ENCODE measurements at places on chromosomes 2 and 18.

DNA sequence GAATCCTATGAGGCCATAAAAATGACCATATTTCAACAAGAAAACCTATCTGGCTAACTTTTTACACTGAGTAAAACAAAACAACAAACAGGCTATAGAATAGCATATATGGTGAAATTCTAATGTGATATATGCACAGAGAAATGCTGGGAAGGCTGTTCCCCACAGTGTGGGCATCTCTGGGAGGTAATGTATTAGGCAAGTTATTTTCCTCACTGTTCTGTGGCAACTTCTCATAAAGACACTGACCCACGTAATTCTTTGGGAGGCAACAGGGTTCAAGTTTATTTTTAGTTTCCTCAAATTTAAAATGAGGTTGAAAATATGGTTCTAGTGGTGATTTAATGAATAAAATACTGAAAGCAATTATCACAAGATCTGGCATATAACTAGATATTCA is 46.7 kb downstream of the RNU4ATAC start:
- DNase-seq: no peak

- DNase-seq: no peak
Observed at GRCh38 chr2:180630756-180631155, 349.6 kb upstream of the UBE2E3 start.

DNA sequence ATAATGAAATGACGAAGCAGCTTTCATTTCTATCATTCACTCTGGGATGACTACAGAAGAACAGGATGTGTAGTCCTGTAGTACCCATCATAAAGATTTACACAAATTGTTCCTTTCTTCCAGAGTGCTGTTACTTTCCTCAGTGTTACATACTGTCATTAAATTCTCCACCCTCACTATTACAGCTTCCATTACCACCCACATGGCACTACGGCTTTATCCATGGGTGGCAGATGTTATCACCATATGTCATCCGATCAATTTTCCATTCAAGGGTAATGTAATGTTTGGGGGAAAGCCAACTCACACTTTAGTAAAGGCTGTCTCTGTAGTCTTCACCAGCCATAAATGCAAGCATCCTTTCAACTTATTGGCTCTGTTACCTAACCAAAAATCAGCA is 7.1 kb upstream of the CSRNP3 start:
- no peak for DNase-seq

- DNase-seq: no peak
Observed at GRCh38 chr2:206736935-206737334, 18.7 kb upstream of the DYTN start.

DNA sequence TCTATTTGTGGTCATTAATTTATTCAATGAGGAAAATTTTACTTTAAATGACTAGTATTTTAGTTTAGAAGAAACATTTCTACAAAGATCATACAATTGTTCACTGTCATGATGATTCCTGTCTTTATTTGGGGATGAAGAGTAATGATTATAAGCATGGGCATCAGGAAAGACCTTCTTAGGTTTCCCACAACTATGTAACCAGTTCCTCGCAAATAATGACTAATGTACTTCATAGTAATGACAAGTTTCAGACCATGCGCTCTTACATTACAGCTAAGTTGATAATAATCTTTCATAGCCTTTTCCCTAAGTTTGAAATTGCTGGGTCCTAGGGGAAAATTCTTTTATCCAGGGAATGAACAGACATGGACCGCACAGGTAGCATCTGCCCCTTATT is 90.5 kb downstream of the MYO5B start:
- DNase-seq: no peak

GRCh38 chr2:112644933-112645309 is 818 bp upstream of the SLC20A1 start:
- DNase-seq: no peak

- no peak for DNase-seq
Observed at GRCh38 chr2:108316033-108316432, 27.3 kb downstream of the SULT1C2 start.

GRCh38 chr2:198478361-198478760 is 674.0 kb downstream of the PLCL1 start:
- DNase-seq: no peak

DNA sequence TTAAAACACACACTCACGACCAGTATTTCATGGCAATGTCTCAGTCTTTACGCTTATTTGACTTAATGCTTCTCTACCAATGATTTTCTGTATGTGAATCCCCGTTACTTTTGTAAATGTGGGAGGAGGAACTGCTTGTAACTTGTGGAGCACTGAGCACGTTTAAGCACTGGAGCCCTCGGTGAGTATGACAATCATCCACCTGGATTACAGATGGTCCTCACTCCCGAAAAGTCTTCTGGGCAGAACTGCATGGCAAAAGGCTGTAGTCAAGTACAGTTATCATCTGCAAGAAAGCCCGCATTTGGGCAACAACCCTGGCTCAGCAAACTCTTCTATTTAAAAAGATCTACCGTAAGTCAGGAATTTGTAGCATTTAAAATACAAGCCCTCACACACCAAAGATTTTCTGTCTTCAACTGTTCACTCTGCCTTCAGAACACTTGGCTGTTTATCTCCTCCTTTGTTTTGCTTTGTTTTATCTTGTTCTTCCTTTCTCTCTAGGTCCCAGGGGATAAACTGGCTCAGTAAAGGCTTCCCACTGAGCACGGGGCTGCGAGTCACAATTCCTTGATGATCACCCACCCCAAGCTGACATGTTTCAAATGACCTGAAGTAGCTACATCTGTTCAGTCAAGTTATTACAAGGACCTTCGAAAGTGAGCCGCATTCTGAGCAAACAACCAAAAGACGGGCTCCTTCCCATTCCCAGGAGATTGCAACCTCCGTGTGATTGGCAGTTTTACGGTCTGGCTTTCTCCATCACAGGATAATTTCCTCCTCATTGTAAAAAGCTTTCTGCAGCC is 102.2 kb downstream of the DLGAP1 start:
- no peak for DNase-seq

DNA sequence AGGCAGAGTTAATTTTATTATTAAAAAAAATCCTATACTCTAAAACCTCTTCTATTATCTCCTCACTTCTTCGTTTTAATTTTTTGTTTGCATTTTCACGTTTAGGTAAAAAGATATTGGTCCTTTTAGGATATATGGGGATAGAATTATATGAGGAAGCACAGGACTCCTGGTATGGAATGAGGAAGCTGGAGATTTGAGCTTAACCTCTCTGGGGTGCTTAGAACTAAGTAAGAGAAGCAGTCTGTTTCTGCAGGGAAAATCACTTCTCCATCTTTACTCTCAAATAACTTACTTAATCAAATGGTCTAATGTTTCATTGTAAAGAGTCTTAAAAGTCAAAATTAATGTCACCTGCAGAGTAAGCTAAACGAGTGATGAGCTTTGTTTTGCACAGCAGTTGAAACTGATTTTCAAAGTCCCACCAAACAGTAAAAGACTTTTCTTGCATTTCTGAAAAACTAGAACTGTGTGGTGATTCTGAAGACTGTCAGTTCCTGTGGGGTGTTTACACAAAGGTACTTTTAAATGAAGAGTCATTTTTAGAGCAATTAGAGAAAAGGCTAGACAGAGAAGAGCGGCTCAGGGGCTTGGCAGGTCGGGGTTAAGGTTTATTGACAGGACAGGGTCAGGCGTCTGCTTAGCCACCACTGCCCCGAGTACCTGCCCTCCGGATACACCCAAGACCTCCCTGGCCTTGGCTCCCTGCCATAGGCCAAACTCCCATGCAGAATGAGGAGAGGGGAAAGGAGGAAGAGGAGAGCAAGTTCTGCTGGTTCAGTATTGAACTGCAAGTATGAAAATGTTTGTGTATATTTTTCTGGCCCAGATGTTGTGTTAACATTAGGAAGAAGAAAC is 21.6 kb downstream of the METAP1D start:
- no peak for DNase-seq

DNA sequence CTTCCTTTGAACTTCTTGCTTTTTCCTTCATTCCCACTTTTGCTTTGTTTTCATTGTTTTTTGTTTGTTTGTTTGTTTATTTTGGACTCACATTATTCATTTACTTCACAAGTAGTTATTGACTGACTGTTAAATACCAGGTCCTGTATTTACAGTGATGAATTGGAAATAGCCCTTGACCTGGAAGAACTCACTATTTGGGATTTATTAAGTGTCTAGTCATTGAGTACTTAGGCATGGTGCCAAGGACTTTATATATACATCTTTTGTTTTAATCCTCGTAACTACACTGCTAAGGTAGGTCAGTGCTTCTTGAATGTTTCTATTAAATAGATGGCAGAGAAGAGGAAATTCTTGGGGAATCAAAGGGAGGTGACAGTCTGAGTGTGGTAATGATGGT is 11.1 kb downstream of the SPOPL start:
- no peak for DNase-seq

- no peak for DNase-seq
Observed at GRCh38 chr18:31931163-31931885, 11.6 kb downstream of the TRAPPC8 start.

- DNase-seq: no peak
Observed at GRCh38 chr18:57436191-57436964, 1.2 kb downstream of the ONECUT2 start.

DNA sequence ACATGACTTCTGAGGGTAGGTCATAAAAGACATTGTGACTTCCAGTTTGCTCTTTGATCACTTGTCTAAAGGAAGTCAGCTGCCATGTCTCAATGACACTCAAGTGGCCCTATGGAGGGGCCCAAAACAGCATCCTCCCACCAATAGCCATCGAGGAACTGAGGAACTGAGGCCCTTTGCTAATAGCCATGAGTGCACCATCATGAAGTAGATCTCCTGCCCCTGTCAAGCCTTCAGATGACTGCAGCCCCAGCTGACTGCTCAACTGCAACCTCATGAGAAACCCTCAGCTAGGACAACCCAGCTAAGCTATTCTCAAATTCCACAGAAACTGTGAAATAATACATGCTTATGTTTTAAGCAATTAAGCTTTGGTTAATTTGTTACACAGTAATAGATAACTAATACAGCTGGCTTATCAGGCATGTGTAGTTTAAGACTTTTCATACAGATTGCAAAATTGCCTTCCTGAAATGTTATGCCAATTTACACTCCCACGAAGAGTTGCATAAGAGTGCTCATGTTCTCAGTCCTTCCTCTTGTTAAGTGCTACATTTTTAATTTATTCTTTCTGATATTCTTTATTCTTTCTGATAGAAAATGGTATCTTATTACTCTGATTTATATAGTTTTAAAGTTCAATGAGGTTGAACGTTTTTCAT is 105.6 kb upstream of the NDUFV2 start:
- no peak for DNase-seq

DNA sequence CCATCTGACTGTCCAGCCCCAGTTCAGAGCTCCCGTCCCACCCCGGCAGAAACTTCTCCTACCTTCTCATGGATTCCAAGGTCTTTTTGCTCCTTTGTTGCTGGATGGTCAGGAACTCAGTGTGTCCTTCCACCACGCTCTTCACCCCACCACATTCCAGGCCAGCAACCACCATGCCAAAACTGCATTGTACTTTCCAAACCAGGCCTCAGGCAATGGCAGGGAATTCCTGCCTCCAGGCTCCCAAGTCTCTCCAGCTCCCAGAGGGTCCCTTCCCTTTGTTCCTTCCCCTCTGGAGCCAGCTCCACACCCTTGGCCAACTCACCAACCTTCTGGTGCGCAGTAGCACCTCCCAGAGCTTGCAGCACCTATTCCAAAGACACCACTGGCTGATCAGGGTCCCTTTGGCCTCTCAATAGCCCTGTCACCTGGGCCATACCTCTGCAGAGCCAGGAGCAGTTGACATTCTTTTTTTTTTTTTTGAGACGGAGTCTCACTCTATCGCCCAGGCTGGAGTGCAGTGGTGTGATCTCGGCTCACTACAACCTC is 8.1 kb downstream of the CHMP1B start:
- no peak for DNase-seq

DNA sequence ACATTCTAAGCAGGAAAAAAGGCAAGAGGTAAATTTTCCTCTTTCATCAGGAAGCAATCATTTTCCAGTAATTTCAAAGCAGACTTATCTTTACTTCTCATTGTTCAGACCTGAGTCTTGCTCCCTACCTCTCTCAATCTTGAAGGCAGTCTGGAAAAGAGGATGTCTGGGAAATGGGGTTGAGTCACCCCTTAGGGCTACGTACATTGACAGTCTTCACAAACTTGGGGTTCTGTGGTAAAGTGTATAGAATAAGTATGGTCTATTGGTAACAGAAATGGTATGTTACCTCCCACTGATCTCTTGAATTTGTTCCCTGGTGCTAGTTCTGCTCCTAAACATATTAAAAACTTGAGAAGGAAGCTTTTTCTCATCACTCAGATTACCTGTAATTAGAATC is 361.3 kb downstream of the SS18 start:
- DNase-seq: no peak

GRCh38 chr2:39379643-39380524 is 57.2 kb downstream of the MAP4K3 start:
- no peak for DNase-seq

- DNase-seq: no peak
Observed at GRCh38 chr2:164620873-164621763, at the start of gene GRB14. TSS of gene GRB14 (minus strand) at chr2:164621482. CDS start at chr2:164621309, 173 bp downstream.

- no peak for DNase-seq
Observed at GRCh38 chr2:120991441-120991840, 255.8 kb downstream of the GLI2 start.

DNA sequence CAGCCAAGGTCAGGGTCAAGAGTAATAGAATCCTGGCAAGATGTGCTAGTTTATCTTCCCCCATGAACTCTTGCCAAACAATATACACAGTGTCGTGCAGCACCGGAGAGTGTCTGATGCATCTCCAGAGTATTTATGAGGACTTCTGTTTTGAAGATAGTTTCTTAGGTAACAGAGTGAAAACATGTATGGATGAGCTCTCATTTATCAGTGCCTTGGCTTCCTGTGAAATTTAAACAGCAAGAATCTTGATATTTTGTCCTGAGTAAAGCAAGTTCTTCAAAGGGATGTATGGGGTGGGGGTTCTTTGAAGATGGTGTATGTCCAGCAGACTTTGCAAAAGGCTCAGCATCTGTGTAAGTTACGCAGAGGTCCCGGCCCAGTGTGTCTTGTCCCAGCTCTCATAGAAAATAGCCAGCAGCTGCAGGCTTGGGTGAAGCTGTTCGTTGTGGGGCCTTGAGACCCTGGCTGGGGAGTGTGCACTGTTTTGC is 361.0 kb upstream of the NT5C1B start:
- no peak for DNase-seq

Measured in stimulated activated CD8-positive, alpha-beta memory T cell treated with anti-CD3 and anti-CD28 coated beads, Interleukin-4, amount 100 ng/mL, for 4 hours (primary cell).